ENCODE measurements at places on chromosomes 5 and 9.
A peak's percentile ranks its signal among the peaks of the same experiment; 100 is the strongest.

GRCh38 chr9:6667633-6668280 lies 22.2 kb upstream of the GLDC start:
- no peak for DNase-seq

DNA sequence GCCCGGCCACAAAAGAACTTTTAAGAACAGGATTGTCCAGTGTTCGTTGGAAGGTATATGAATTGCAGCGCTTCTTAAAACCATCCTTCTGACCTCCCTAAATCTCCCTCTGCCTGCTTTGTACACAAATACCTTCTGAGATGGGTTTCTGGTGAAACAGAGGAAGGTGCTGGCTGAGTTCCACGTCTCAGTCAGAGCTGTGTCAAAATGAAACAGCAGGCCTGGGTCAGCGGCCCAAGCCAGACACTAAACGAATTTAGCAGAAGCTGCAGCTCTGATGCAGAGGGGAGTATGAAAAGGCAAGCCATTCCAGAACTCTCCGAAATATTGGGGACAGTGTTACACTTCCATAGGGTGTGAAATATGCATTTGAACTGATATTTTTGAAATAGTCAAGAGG lies 37.8 kb upstream of the CRB2 start:
- peak; percentile 37 for DNase-seq

- no peak for DNase-seq
Measured at GRCh38 chr5:141121985-141122384, 367 bp downstream of the PCDHB4 start.

DNA sequence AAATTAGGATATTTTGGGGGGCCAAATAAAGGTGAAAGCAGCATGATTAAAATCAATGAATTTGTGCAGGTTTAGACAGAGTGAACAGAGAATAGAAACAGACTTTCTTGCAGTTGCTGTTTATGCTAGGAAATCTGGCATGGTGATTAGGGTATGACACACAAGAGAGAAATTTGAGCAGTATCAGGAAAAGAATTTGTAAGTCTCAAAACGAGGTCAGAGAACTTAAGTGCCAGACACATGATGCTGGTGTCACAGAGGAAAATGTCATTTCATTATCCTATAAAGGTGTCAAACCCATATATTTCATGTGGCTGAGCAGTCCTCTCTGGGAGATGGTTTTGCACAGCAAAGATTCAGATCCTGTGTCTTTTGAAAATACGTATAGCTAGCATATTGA lies 15.7 kb downstream of the LVRN start:
- no peak for DNase-seq

GRCh38 chr5:157196045-157196444 lies 15.4 kb downstream of the ITK start:
- DNase-seq: no peak

DNA sequence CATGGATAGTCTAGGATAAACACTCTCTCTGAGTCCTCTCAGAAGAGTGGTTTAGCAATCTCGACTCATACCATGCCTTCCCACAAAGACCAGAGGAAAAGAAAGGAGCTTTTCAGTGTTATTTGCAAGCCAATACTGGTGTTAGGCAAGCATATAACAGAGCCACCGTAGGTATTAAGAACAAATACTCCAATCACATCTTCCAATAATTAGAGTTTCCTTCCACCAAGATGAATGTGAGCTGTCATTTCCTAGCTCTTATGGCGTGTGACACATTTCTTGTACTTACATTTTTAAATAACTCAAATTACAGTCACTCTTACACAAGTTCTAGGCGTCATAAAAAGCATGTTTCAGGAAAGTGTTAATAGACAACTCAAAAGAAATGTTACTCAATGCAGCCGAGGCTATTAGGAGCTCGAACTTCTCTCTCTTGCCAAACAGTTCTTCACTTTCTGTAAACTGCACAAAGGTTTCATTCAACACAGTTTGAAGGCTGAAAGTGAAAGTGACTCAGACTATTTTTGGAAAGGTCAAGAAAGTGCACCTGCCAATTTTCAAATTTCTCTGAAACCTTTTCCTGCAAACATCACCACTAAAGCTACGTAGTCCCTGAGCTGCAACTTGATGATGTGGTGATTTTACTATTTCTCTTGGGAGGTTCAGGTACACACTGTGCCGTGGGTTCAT lies 153.8 kb downstream of the AUH start:
- no peak for DNase-seq

DNA sequence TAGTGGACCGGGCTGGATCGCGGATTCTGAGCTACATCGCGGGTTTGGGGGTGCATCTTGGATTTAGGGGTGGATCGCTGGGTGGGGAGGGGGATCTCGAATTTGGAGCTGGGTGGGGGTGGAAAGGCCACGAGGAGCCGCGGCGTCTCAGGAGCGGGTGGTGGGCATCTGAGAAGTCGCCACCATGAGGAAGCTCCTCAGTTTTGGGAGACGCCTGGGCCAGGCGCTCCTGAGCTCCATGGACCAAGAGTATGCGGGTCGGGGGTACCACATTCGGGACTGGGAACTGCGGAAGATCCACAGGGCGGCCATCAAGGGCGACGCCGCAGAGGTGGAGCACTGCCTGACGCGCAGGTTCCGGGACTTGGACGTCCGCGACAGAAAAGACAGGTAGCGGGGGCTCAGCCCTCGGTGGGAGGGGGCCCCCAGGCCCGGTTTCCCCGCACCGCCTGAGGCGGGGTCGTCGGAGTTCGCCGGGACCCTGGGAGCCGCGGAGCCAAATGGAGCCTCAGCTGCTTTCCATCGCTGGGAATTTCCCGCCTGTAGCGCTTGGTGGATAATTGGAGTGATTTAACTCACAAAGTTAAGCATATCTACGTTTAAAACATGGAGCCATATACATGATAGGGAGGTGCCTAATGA lies 376 bp downstream of the ANKRD18B start:
- DNase-seq: peak; percentile 21

DNA sequence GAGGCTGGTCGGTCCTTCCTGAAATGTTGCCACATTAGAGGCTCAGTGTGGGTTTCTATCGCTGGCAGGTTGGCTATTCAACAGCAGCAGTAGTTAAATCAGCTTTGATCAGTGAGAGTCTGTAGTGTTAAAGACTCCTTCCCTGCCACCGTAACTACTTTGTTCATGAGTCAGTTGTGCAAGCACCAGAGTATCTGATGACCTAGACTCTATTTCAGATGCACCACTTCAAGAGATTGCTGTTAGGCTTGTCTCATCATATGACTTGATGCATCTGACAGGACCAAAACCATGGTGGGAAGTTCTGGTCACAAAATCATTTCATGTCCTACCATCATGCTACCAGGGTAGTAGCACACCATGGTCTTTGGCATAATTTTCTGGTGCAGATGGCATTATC lies 482.7 kb upstream of the MPDZ start:
- no peak for DNase-seq

DNA sequence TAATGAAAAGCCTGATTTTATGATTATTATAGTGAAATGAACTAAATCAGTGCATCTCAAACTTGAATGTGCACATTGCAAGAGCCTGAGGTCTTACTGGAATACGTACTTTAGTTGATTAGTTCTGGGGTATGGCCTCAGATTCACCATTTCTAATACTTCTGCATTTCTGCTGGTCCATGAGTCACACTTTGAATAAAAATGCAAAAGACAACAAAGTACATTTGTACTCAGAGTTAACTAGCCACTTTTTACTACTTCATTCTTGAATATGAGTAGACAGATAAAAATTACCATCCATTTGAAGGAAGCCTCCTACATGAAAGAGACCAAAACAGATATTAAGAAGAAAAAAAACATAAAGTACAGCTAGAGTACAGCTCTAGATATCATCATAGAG lies 27.1 kb upstream of the PRR16 start:
- DNase-seq: no peak
